ENCODE measurements at places on chromosomes 16 and 17.
A peak's percentile ranks its signal among the peaks of the same experiment; 100 is the strongest.

DNA sequence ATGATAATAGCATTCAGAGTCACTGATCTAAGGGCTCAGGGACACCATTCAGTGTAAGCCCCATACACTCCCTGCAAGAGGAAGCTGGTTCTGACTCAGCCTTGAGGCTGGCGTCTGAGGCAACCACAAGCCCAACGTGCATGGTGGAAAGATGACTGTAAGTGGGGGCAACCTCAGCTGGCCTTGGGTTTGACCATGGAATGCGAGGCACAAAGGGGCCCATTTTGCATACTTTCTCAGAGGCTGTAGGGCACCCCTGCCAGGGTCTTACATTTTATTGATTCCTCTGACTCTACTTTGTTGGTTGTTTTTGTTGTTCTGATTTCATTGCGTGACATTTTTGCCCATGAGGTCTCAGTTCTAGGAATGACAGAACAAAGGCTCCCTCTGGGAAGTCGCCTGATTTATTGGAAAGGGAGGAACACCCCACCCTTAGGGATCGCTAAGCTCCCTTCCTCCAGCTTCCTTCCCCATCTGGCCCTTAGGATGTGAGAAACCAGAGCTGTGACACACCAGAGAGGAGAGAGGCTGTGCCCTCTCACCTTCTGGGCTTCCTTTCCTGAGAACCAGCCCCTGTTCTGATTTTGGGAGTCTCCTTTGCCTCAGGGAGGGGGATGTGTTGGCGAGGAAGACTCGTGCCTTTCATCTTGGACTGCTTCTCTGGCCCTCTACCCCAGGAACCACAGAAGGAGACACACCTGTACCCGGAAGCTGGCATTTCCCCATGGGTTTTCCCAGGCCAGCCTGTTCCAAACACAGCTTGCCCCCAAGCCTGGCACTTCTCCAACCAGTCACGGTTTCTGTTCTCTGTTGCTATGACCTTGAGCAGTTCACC, 5.6 kb upstream of the CIITA start:
- peak; percentile 91 for DNase-seq

- DNase-seq = no peak
Observed at GRCh38 chr17:53659181-53659580, 163.5 kb upstream of the KIF2B start.

DNA sequence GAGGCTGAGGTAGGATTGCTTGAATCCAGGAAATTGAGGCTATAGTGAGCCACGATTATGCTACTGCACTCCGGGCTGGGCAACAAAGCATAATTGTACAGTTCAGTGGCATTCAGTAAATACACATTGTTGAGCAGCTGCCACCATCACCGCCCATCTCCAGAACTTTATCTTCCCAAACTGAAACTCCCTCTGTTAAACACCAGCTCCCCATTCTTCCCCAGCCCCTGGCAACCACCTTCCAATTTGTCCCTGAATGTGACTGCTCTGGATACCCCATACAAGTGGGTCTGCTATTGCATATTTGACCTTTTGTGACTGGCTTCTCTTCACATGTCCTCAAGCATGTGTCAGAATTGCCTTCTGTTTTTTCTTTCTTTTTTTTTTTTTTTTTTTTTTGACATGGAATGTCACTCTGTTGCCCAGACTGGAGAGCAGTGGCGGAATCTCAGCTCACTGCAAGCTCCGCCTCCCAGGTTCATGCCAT, 2.9 kb downstream of the RPL38 start:
- no peak for DNase-seq

DNA sequence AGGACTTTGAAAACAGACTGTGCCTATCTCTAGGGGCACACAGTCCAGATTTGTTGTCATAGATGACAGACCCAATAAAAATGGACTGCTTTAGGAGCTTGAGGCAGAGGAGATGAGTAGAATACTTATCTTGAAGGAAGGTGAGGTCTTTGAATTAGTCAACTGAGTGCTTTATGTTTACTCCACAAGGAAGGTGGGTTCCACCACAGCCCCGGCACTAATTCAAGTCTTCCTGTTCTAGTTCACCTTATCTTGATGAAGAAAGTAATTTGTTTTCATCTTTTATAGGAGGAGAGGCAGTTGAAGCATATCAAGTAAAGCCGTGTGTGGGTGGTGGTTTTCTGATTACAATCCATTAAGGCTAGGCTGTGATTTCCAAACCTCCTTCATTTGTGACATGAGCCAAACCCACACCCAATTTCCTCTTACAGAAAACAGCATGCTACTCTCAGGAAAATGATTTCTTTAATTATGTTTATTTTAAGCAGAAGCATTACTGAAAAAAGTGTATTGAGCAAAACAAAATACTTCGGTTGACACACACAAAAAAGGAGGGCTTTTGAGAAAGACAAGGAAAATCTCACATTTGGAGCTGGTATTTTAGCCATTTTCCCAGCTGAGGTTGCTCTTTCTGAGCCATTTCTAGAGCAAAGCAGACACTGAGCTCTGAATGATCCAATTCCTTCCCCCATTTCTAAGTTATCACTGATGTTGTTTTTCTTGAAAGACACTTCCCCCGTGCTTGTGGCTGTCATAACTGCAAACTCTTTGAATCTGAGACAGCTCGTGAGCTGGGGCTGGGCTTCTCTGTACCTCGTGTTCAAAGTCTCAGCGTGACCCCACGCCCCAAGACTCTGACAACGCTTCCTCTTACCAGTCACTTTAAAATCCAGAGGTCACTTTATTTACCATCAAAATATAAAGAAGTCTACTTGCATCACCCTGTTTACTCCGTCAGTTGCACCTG, 35.4 kb downstream of the CDRT15 start:
- DNase-seq = peak; percentile 9

DNA sequence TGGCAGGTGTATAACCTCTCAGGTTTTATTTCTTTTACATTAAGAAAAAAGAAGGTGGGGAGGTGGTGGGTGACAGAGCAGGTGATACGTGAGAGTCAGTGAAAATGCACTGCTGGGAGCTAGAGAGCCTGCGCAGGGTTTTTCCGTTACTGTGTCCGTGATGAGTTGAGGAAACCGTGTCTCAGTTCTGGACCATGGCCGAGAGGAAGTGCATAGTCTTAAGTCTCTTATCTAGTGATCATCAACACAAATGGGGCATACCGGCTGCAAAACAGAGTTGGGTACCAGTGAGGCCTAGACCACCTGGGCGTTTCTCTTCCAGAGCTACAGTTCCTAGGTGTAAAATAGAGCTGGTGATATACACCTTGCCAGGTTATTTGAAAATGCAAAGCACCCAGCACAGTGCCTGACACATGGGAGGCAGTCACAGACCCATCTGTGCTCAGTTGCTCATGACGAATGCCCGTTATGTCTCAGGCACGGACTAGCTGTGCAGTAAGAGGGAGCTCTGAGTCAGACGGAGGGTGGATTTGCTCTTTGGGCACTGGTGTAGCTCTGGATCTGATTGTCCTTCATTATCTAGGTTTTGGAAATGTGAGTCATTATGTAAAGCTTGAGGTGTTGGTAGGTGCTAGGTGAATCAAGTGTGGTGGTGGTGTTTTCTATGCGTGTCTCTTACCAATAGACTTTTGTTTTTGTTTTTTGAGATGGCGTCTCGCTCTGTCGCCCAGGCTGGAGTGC, 60.9 kb downstream of the RPTOR start:
- no peak for DNase-seq

DNA sequence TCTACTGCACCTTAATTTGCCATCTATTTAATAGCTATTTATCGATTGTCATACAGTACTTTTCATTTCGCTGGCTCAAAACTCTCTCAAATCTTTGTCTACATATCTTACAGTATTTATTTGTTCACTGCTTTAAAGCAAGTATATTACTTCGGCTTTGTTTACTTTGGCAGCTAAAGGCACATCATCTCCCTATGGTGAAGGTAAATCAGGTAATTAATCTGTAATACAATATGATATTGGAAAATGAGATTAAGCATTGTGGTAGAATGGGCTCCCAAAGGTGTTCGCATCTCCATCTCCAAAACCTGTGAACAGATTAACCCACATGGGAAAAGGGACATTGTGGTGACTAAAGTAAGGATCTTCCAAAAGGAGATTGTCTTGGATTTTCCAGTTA, 6.5 kb downstream of the TMEM170A start:
- DNase-seq = no peak

- DNase-seq = peak; percentile 23
Observed at GRCh38 chr17:68141050-68141449, 105.5 kb downstream of the KPNA2 start.

- no peak for DNase-seq
Observed at GRCh38 chr17:20999044-20999573, 43.7 kb downstream of the USP22 start.

- peak; percentile 57 for DNase-seq
Observed at GRCh38 chr16:85750146-85750826, 610 bp downstream of the C16orf74 start.

- no peak for DNase-seq
Observed at GRCh38 chr17:81489012-81489997, 23.3 kb downstream of the ACTG1 start.

- no peak for DNase-seq
Observed at GRCh38 chr17:28078341-28079229, 36.1 kb downstream of the NLK start.

GRCh38 chr16:83807327-83807709, 460 bp upstream of the HSBP1 start:
- no peak for DNase-seq

GRCh38 chr16:20383106-20384029, 21.2 kb downstream of the PDILT start:
- DNase-seq = peak; percentile 51

DNA sequence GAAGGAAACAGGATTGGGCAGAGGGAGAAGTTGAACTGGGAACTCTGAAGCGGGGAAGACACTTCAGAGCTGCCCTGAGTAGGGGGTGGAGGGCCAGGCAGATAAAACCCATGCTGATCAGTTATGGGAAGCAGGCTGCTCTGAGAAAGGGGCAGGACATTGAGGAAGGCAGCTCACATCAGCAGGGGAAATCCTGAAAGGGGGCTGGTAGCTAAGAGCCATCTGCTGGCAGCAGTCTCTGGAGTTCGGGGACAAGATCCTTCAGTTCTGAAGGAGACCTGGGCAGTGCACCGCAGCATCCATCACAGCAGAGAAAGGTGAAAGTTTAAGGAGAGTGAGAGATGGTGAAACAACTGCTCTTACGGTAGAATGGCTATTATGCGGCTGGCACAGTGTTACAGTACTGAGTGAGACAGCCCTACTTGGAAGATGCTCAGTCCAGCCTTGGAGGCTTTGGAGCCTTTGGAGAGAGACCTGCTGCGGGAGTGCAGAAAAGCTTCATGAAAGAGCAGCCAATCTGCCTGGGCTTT, 5.4 kb upstream of the KIF18B start:
- DNase-seq = no peak

GRCh38 chr16:67394155-67395104, 1.1 kb upstream of the TPPP3 start:
- DNase-seq = no peak

DNA sequence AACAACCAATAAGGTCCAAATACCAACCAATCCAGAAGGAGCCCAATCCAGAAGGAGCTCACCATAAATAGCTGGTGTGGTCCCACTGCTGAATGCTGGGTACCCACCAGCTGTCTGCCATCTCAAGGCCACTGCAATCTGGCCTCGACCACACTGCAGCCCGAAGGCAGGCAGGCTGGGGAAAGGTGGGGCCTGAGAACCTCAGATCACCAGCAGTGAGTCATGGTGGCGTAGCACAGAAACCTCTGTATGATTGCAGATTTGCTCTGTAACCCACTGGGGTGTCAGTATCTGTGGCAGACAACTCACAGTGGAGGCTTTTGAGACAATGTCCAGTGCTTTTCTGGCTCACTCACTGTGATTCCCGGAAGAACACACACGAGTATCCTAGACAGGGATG, 14.7 kb upstream of the CMTR2 start:
- no peak for DNase-seq

- DNase-seq = peak; percentile 23
Observed at GRCh38 chr17:74276051-74276476, 2.0 kb downstream of the DNAI2 start.

GRCh38 chr17:49342575-49342936, 19.5 kb downstream of the ZNF652 start:
- DNase-seq = no peak
